ENCODE measurements at places on chromosomes 7 and 10.

DNA sequence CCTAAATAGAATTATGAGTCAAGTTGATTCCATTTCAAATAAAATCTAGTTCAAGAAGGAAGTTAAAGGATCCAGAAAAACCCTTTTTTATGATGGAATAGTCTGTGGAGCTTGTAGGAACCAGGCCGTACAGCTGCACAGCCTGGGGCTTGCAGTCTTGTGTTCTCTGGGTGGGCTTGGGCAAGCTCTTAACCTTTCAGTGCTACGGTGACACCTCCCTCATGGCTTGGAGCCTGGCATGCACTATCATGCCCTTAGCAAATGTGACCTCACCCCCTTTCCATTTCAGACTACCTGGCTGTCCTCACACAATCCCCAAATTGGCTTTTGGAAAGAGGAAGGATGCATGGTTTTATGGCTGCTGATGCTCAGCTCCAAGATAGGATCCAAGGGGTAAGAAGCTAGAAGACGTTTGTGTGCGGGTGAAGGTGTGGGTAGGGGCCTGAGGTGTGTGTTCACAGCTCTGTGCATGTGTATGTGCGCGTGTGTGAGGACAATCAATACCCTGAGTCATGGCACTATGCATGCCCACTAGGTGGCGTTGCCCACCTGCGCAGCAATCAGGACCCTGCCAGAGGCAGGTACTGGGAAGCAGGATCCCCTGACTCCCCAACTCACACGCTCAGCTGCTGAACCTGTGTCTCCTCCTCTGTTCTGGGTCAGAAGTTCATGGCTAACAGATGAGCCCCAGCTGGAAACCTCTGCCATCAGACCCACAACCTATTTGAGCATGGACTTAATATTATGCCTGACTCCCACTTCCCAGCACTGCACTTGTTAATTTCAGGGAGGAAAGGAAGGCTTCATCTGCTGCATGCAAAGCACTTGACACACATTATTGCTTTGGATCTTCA lies 113.4 kb downstream of the PTPN20 start:
- DNase-seq: no peak

DNA sequence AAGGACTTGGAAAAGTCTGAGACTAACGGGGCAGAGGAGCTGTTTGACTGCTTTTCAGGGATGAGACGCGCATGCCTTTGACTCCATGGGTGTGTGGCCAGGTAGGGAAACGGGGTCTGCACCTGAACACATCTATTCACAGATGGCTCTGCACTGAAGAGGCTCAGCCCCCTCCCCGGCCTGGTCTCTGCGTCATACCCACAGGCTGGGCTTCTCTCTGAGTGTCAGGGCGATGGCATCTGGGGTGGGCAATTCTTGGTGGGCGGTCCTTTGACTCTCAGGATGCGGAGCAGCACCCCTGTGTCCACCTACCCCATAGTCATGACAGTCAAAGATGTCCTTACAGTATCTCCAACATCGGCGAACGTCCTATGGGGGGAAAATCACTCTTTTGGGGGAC lies 23.0 kb downstream of the PFKP start:
- no peak for DNase-seq

DNA sequence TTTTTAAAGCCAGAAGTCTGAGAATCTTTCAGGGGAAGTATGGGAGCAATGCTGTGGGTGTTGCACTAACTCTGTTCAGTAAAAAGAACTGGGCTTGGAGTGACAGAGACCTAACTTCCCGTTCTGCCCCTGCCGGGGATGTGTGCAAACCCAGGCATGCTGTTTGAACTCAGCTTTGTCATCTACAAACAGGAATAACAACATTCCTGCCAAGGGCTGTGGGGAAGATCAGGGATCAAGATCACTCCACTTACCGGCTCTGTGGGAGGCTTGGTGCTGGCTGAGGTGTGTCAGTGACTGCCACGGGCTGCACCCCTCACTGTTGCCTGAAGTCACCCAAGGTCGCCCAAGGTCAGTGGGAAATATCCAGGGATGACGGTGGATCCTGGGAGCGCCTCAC lies 23.1 kb upstream of the DRGX start:
- DNase-seq: peak; percentile 56

DNA sequence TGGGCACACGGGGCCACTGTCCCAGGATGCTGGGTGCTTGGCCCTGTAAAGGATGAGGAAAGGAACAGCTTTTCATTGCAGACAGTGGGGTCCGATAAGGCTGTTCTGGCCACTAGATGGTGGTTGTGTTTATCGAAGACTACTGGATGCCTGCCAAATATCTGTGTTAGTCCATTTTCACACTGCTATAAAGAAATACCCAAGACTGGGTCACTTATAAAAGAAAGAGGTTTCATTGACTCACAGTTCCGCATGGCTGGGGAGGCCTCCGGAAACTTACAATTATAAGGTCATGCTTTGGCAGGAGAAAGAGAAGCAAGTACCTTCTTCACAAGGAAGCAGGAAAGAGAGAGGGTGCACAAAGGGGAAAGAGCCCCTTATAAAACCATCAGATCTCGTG lies 32.2 kb upstream of the GARS1 start:
- DNase-seq: no peak

DNA sequence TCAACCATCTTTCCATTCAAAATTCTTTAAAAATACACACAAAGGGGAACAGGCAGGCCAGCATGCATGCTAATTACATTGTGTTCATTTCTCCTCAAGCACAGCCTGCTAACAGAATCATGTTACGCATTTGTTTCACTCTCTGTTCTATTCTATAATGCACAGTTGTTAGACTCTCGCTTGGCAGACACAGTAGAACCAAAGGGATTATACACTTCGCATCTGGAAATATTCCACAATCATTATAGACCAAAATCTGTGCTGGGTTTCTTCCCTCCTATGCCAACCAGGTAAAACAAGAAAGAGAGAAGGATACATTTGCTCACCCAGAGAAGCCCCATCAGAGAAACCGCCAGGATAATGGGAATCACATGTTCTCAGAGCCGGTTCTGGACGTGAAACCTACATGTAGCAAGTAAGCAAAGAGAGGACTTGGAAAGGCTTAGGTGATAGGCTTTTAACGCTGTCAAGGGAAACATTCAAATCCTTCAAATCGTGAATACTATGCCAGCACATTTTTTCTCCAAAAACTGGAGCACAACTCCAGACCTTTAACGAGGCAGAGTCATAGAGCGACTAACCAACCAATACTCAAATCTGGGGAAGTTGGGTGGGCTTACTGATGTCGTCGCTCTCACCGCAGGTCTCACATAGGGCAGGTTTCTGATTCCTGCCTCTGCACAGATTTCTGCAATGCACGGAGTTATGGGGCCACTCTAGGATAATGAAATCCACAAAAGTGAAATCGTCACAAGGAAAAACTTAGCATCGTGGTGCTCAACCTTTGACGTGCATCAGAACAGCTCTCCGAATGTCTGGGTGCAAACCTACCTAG lies 380.5 kb upstream of the AUTS2 start:
- DNase-seq: no peak

GRCh38 chr10:129472696-129473555 lies 5.9 kb downstream of the MGMT start:
- DNase-seq: no peak

- DNase-seq: no peak
Observed at GRCh38 chr10:96244354-96244753, 27.0 kb downstream of the BLNK start.

GRCh38 chr7:90025771-90026170 lies 128.5 kb upstream of the STEAP1 start:
- DNase-seq: no peak

DNA sequence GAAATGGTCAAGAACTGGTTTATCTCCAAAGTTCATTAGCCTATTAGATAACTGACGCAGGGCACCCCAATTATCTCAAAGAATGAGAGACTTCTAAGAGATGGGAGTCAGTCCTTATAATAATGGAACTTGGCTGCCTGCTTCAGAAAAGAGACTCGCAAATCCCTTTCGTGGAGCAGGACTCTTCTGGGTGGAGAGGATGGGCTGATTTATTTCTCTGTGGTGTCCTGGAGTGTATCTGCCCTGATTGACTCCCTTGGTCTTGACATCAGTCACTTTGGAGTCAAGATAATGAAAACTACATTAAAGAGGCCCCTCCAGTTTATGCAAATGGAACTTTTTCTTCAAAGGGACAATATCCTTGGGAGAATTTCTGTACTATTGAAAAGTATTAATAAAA lies 198.9 kb downstream of the HDAC9 start:
- no peak for DNase-seq

GRCh38 chr10:89213191-89213808 lies 6.2 kb upstream of the CH25H start:
- DNase-seq: no peak

DNA sequence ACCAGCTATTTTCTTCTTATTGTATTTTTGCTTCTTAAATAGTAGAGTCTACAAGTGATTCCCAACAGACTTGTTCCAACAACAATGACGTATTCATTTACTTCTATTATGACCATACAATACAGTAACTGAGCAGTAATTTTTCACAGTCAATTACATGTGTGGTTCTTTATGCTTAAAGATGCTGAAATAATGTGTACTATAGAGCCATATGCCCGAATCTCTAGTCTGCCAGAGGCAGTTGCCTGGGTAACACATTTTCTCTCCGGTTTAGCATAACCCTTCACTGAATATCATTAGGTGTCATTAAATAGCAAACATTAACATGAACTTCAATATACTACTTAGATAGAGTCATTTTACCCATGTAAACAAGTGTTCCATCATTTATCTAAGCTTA lies 75.0 kb downstream of the SLC25A13 start:
- DNase-seq: no peak

- no peak for DNase-seq
Observed at GRCh38 chr10:113331961-113332360, 220.9 kb upstream of the HABP2 start.

DNA sequence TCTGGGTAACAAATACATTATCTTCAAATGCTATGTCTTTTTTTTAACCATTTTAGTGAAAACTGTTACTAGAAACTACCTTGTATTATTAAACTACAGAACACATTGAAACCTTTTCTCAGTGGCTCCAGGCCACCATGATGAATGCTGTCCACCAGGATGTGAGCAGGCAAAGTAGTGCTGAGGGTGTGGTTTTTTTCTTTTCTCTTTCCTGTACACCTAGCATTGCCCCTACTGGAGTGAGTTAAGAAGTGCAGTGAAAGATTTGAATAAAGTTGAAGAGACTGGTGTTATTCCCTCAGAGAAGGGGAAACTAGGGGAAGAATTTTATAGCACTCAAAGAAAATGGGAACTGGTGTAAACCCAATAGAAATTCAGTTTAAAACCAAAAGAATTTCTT lies 120.0 kb upstream of the SAMD8 start:
- DNase-seq: no peak

- DNase-seq: no peak
Observed at GRCh38 chr10:3672220-3672619, 112.8 kb downstream of the KLF6 start.

GRCh38 chr10:73585327-73585726 lies 5.8 kb downstream of the USP54 start:
- DNase-seq: no peak

- DNase-seq: no peak
Observed at GRCh38 chr7:12954380-12955033, 267.1 kb downstream of the ARL4A start.

- DNase-seq: no peak
Observed at GRCh38 chr7:150900675-150901074, 48.4 kb downstream of the AOC1 start.

GRCh38 chr10:71972746-71973695 lies 8.8 kb downstream of the CHST3 start:
- DNase-seq: no peak

GRCh38 chr10:63798599-63799498 lies 277.6 kb downstream of the REEP3 start:
- DNase-seq: no peak

GRCh38 chr7:115037128-115037802 lies 115.4 kb downstream of the MDFIC start:
- DNase-seq: no peak

- DNase-seq: no peak
Observed at GRCh38 chr7:16359216-16359615, 62.1 kb downstream of the CRPPA start.

DNA sequence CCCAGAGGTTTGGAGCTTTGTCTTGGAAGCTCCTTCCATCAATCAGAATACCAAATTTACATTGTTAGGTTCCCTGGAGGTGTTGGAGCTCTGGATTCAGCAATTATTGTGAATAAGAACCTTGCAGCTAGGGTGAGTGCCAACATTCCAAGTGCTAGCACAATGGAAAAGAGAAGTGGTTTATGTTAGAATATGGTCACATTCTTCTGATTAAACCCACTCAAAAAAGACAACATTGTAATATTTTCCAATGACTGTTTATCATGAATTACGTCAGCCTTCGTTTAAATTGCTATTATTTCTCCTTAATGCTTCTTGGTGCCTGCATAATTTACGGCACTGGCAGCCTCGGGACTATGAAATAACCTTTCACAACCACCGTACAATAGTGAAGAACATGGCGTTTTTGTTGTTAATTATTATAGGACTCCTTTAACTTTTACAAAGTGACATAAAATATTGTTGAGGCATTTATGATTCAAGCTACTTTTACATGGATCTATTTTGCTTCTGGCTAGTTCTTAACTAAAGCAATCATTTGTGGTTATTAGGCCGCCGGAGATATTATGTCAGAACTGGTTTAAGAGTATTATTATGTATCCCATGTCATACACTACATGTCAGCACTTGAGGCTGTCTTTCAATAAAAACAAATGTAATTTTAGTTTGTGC lies 117.7 kb downstream of the ARID5B start:
- DNase-seq: no peak

- no peak for DNase-seq
Observed at GRCh38 chr10:61272781-61273180, 180.4 kb downstream of the TMEM26 start.

DNA sequence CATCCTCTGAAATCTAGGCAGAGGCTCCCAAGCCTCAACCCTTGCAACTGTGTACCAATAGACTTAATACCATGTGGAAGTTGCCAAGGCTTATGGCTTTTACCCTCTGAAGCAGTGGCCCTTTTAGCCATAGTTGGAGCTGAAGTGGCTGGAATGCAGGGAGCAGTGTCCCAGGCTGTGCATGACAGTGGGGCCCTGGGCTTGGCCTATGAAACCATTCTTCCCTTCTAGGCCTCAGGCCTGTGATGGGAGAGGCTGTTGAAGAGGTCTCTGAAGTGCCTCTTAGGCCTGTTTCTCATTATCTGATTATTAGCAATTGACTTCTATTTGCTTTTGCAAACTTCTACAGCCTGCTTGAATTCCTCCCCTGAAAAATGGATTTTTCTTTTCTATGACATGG lies 612.7 kb upstream of the ZWINT start:
- DNase-seq: no peak

- no peak for DNase-seq
Observed at GRCh38 chr10:88874281-88874680, 5.8 kb upstream of the STAMBPL1 start.

- no peak for DNase-seq
Observed at GRCh38 chr10:79342295-79342761, 4.9 kb upstream of the PPIF start.

DNA sequence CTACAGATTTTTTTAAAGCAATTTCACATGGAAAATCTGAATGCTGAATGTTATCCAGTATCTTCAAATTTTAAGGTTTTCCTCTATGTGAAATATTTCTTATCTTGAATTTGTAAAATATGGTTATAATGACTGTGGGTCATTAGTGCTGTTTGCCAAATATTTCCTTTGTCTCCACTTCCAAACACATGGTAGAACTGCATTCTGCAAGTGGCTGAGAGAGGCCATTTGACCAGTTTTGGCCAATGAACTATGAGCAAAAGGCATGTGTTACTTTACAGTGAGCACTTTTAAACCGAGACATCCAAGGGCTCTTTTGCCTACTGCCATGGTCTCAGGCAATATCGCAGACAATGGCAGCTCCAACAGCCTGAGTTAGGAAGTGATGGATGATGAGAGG lies 117.2 kb upstream of the RSU1 start:
- DNase-seq: no peak

GRCh38 chr7:70673778-70674570 lies 458.0 kb upstream of the GALNT17 start:
- no peak for DNase-seq

- no peak for DNase-seq
Observed at GRCh38 chr7:87608431-87608830, 7.7 kb upstream of the ABCB1 start.
